ENCODE measurements at places on chromosomes 13 and 19.
A peak's percentile ranks its signal among the peaks of the same experiment; 100 is the strongest.

DNA sequence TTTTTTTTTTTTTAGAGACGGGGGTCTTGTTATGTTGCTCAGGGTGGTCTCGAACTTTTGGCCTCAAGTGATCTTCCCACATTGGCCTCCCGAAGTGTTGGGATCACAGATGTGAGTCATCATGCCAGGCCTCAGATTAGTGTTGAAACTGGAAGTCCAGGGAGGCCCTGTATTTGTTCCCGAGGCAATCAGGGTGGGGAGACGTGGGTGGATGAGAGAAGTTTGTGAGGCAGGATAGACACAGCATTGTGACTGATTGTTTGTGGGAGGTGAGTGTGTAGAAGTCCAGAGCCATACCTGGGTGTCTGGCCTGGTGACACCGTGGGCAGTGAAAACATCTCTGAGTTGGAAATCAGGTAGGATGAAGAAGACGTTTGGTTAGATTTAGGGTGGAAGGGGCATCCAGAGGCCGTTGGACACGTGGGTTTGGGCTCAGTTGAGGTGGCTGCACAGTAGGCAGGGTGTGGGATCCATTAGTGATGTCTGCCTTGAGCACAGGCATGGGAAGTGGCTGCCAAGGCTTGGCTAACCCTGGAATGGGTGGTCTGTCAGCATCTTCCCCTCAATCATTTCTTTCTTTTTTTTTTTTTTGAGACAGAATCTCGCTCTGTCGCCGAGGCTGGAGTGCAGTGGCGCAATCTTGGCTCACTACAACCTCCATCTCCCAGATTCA, 12.4 kb downstream of the RTN2 start:
- peak; percentile 53 for DNase-seq

DNA sequence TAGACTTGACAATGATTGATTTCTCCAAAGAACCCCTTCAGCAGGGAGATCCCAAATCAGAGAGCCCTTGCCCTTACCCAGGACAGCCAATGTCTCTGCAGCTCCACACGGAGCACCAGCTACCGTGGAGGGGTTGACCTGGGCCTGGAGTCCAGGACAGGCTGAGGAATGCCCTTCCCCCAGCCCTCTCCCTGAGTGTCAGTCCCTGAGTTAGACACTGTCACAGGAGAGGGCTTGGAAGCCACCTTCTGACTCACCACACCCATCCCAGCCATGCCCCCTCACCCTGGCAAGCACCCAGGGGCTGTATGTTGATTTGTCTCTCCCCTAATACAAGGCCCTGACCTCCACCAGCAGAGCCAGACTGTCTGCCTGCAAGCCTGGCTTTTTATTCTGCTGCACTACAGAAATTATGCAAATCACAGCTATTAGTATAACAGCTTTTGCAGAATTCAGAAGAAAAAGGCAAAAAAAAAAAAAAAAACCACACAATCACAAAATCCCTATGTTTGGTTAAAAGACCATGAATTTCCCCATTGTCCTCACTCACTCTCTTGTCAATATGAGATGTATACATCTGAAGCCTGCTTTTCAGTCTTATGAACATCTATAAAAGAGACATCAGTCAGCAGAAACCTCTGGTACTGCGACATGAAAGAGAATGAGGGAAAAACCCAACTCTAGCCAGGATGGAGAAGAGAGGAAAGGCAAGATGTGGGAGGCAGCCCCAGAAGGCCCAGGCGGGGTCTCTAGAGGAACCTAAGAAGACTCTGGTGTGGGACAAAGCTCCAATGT, 240.7 kb downstream of the UQCRFS1 start:
- DNase-seq, result no peak

DNA sequence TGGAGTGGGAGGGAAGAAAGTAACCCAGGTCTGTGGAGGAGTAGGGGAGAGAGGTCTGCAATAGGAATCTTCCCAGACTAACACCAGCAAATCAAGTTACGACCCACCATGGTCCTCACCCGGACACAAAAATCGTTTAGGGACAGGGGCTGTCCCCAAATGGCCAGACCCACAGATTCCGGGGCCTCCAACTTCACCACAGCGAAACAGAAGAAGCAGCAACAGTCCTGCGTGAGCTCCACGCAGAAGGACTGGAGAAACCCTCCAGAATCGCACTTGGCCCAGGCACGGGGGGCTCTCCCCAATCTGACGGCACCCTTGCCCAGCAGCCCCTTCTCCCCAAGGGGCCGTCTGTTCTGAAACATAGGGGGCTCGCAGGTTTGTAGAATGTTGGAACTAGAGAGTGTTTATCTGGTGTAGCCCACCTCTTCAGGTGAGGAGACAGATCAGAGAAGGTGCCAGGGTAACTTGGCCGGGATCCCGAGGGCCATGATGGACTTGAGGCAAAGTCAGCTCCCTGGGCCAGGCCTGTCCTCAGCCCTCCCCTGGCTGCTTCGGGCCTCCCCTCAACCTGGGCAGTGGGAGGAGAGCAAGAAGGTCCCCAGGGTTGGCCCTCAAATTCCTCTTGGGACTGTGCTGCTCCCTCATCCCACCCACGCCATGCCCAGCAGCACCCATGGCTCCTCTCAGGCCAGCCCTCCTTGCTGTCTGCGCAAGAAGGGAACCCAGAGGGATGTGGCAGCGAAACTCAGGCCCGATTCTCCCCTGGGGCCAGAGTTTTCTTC, 82.5 kb upstream of the GPR183 start:
- no peak for DNase-seq

- no peak for DNase-seq
These were observed 10.1 kb downstream of the FOXO1 start for GRCh38 chr13:40656358-40656757.

DNA sequence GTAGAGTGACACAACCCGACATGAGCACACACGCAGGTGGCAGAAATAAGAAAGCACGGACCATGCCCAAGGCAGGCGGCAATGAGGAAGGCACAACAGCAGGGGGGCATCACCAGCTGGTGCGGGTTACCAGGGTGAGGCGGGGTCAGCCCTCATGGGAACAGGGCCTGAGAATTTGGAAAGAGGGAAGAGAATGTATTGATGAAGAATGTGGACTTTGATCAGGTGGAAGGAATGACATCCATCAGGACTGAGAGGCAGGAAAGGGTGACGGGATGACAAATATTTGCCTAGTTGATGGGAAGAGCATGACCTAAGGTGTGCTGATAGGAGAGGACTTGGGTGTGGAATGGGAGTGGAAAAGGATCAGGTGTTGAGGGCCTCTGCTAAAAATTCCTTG, 177.5 kb downstream of the ABCC4 start:
- DNase-seq, result no peak

GRCh38 chr13:110419381-110419791, 112.3 kb downstream of the COL4A2 start:
- peak; percentile 50 for DNase-seq

- no peak for DNase-seq
These were observed 327 bp downstream of the PTGER1 start for GRCh38 chr19:14474827-14475226.

DNA sequence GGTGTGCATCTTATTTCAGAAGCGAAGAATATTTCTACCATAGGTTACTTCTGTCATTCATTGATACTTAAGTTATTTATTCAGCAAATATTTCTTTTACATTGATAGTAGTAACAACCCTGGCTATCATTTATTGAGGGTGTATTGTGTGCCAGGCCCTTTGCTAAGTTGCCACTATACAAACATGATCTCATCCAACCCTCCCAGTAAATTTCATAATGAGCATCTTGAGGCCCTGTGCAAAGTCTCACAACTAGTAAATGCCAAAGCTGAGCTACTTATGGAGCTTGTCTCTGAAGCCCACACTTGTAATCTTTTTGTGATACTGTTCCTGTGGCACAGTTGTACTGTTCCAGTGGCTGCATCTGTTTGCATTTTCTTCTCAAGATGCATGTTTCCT, 36.1 kb downstream of the RNASEH2B start:
- no peak for DNase-seq

- DNase-seq, result no peak
These were observed 40.7 kb downstream of the RB1 start for GRCh38 chr13:48344264-48344663.

DNA sequence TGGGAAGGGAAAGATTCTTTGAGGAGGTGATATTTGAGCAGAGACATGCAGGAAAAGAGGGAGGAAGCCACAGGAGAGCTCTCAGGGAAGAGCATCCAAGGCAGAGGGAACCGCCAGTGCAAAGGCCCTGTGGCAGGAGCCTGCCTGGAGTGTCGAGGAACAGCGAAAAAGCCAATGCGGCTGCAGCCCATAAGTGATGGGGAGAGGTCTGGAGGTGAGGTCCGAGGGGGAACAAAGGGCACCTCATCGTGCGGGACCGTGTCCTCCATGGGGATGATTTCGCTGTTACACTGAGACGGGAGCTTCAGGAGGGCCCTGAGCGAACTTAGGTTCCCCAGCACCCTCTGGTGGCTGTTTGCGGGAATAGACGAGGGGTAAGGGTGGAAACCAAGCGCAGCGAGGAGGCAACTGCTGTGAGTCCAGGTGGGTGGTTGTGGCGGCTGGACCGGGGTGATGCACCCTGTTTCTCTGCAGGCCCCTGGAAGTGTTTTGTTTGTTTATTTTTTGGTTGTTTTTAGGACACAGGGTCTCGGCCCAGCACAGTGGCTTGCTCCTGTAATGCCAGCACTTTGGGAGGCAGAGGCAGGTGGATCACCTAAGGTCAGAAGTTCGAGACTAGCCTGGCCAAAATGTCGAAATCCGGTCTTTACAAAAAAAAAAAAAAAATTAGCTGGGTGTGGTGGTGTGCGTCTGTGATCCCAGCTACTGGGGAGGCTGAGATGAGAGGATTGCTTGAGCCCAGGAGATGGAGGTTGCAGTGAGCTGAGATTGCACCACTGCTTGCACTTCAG, 5.9 kb upstream of the EHD2 start:
- DNase-seq, result peak; percentile 83

DNA sequence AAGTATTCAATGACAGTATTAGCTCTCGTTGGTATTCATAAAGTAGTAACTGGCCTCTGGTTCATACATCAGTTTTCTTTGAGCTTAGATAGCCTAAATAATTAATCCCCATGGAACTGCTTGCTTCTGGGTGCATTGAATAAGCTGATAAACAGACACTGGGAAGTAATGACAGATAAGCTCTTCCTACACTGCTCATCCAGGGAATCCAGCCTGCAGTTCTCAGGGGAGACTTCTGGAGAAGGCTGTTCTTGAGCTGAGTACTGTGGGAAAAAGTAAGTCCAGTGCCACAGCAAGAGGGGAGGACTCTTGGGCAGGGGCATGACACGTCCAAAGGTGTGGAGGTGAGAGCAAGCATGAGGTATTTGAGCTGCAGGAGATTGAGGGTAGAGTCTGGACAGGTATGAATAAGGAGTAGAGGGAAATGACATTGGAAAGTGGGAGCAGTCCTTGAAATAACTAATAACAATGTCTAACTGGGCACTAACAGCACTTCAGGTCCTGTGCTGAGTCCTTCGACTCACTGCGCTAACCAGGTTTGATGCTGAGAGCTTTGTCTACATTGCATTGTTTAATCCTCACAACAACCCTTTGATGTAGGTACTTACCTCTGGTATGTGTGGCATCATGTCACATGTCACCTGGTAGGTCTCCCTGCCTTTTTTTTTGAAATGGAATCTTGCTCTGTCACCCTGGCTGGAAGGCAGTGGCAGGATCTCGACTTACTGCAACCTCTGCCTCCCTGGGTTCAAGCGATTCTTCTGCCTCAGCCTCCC, 7.2 kb downstream of the GARRE1 start:
- DNase-seq, result no peak

DNA sequence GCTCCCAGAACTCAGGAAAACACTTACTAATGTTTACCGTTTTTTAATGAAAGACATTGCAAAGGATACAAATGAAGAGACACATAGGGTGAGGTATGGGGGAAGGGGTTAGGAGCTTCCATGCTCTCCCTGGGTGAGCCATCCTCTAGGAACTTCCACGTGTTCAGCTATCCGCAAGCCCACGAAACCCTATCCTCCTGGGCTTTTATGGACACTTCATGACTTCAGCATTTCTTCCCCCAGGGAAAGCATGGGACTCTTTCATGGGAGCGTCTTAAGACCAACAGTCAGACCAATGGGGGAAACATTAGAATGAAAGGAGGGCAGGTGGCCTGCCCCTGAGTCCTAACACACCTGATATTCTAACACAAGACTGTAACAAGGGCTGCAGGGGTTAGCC, 6.6 kb upstream of the ESD start:
- DNase-seq, result no peak

DNA sequence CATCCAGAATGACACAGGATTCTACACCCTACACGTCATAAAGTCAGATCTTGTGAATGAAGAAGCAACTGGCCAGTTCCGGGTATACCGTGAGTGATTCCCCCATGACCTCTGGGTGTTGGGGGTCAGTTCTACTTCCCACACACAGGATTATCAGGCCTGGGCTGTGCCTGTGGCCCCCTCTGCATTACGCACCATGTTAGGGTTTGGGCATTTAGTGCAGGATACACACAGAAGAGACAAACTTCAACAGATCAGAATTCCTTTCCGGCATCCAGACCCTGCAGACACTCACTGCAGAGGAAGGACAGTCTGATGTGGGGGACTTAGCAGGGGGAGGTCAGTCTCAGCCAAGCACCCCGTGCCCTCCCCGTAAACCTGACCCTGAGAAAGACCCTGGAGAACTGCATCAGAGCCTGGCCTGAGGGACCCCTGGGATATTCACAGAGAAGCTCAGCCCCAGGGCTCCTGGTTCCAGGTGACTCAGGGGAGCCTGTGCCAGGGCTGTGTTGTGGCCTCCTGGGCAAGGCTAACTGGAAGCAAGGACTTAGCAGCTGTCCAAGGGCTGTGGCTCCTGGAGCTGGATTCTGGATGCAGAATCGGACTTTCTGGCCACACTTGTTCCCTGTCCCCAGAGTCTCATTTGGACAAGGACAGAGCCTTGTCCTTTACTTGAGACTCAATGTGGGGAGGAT, 1.7 kb downstream of the CEACAM5 start:
- no peak for DNase-seq

- DNase-seq, result no peak
These were observed 23.2 kb downstream of the ZMYM2 start for GRCh38 chr13:19981685-19982238.

GRCh38 chr19:51485960-51486660, 7.8 kb downstream of the CEACAM18 start:
- no peak for DNase-seq

DNA sequence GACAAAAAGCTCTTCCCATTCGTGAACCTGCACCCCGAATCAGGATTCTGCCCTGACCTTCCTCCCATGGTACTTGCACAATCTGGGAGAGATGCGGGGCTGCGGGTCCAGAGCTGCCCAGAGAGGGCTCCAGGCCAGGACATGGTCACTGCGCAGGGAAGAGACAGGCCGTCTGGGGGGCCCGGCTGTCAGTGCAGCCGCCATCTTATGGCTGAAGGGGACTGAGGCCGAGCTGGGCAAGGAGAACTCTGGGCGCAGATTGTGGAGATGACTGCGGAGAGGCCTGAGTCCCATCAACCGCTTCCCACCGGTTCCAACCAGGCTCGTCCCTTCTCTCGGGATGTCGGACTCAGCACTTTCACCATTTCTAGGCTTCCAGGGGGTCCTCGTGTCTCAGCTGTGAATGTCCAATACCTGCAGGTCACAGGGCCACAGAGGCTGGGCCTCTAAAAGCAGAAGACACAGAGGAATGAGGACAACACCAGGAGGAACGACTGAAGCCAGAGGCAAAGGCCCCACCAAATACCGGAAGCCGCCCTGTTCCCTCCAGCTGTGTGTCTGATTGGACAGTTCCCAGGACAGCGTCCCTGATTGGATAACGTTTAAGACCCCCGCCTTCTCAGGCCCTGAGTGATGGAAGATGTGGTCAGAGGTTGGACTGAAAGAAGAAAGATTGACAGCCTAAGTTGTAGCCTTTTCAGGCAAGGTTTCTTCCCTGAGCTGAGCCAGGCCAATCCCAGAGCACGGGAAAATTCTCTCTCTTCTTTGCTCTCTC, 117.1 kb upstream of the ZNF91 start:
- no peak for DNase-seq

GRCh38 chr13:26050568-26051230, 1.1 kb downstream of the SHISA2 start:
- no peak for DNase-seq
